ENCODE measurements at places on chromosomes 16 and 17.

DNA sequence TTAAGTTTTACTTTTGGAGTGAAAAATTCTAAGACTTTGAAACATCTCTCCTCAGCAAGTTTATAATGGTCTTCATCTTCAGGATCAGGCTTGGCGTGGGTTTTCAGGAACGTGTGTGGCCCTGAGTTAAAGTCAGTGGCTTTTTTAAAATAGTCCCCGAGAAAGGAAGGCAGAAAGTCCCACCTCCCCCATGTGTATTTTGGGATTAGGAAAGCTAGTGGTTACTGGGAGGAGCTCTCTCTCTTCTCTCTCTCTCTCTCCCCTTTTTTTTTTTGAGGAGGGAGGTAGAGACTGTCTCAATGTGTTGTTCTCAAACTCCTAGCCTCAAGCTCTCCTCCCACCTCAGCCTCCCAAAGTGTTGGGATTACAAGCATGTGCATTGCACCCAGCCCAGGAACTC, 213.2 kb downstream of the IRX3 start:
- H3K27ac ChIP-seq, result no peak overlapping the region
- H3K36me3 ChIP-seq, result no peaks in the 10 kb centered on the region
- H3K4me1 ChIP-seq, result no peaks in the 10 kb centered on the region
- H3K4me3 ChIP-seq, result no peak overlapping the region

DNA sequence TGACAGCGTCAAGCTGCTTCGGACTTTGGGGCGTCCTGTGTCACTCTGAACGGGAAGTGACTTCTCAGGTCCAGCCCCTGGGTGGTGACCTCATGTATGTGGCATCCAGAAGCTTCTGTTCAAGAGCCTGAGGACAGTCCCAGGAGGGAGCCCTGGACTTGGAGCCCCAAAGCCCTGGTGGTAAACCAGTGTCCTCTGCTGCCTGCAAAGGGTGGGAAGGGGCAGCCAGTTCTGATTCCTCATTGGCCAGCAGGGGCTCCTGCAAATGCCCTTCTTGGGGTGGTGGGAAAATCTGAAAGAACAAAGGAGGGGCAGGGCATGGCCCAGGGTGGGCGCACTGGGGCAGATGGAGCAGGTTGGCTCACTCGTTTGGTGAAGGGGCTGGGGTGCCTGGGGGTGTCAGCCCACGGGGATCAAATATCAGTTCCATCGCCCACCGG, 1.6 kb downstream of the OSGIN1 start:
- 0 out of 2 replicates have a peak, but pooled peaks cover 2% of the 10 kb centered on the region for H3K4me1 ChIP-seq
- DNase-seq, result no peak
- H3K4me3 ChIP-seq, result peak overlapping the region; percentile 65
- no peaks in the 10 kb centered on the region for H3K27me3 ChIP-seq
- no peak overlapping the region for H3K27ac ChIP-seq
- H3K36me3 ChIP-seq, result no peaks in the 10 kb centered on the region

DNA sequence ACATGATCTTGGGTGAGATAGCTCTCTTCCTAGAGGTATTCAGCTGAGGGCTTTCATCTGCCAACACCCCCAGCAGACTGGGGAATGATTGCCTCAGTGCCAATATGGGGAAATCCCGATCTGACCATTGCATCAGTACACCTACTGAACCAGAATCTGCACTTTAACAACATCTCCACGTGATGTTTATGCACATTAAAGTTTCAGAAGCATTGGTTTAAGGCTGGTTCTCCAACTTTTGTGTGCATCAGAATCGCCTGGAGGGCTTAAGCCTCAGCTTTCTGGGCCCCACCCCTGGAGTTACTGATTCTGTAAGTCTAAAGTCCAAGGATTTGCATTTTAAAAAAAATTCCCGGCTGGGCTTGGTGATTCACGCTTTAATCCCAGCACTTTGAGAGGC, 123.6 kb upstream of the MED13 start:
- no peaks in the 10 kb centered on the region for H3K27me3 ChIP-seq
- H3K4me3 ChIP-seq, result no peak overlapping the region
- DNase-seq, result no peak
- no peaks in the 10 kb centered on the region for H3K36me3 ChIP-seq

- H3K4me1 ChIP-seq, result peaks cover 18% of the 10 kb centered on the region
- no peak for DNase-seq
- peaks cover 29% of the 10 kb centered on the region for H3K27me3 ChIP-seq
- no peak overlapping the region for H3K4me3 ChIP-seq
Observed at GRCh38 chr17:41739661-41740352, 5.4 kb upstream of the HAP1 start.

DNA sequence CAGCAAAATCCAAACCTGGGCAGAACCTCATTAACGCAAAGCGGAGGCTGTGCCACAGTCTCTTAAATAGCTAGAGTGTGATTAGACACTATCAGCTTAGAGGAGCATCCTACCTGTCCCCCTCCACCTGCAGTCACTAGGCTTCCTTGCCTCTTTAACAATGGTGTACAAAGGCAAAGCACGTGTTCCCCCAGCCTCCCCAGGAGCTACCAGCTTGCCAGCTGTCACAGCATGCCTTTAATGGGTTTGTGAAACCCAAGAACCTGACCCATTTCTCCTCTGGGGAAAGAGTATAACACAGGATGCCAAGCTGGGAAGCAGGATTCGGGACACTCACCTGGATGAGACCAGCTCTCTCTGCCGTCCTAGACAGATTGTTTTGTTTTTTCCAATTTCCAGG, 37.2 kb upstream of the TBX2 start:
- H3K4me1 ChIP-seq, result no peaks in the 10 kb centered on the region
- no peak for DNase-seq
- H3K27me3 ChIP-seq, result no peaks in the 10 kb centered on the region

DNA sequence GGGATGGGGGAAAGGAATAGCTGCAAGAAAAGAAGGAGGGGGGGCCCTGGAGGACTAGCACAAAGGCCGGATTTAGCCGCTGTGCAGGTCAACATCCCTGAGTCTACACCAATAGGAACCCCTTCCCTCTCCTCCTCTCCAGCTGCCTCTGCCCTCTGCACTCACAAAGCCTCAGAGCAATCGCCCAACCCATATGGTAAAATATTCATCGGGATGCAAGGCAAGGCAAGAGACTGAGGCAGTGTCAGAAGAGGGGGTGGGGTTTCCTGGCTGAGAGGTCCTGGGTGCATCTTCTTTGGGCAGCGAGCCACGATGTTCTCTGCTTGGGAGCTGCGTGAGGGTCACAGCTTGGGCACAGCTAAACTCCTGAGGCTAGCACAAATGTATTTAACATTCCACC, 115.5 kb upstream of the NLRP1 start:
- no peaks in the 10 kb centered on the region for H3K36me3 ChIP-seq
- no peaks in the 10 kb centered on the region for H3K27me3 ChIP-seq
- H3K4me3 ChIP-seq, result no peak overlapping the region
- H3K4me1 ChIP-seq, result no peaks in the 10 kb centered on the region
- H3K27ac ChIP-seq, result no peak overlapping the region

DNA sequence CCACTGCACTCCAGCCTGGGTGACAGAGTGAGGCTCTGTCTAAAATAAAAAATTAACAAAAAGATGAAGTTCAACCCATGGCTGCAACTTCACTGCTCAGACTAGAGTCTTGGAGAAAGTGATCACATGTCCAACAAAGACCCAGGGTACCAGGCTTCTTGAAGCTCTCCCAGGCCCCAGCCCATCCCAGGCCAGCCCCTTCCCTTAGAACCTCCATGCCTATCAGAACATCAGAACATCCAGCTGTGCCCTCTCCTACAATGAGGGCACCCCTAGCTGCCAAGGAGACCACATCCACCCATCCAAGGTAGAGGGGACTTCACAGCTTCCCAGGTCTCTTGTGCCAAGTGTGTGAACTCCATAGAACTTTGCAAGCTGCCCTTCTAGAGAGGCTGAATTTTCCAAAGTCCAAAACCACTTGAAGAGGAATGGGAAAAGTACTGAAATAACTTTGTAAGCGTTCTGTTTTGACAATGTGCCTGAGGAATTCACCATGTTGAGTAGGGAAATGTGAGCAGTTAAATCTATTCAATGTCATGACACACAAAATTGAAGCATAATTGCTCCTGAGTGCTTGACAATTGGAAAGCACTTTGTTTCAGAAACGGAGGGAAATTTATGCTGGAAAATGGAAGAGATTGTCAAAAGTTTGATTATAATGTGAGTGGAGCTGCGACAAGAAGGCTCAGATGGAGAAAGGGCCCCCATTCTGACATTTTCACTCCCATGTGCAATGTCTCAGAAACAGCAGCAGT, 230.4 kb downstream of the ZNF423 start:
- no peak overlapping the region for H3K27ac ChIP-seq
- no peaks in the 10 kb centered on the region for H3K4me1 ChIP-seq
- H3K4me3 ChIP-seq, result no peak overlapping the region

GRCh38 chr17:2194889-2195335, 108.7 kb downstream of the SMG6 start:
- DNase-seq, result no peak
- no peak overlapping the region for H3K27ac ChIP-seq
- 0 out of 2 replicates have a peak, but pooled peaks cover 6% of the 10 kb centered on the region for H3K4me1 ChIP-seq
- H3K4me3 ChIP-seq, result no peak overlapping the region
- no peaks in the 10 kb centered on the region for H3K36me3 ChIP-seq
- H3K27me3 ChIP-seq, result no peaks in the 10 kb centered on the region

DNA sequence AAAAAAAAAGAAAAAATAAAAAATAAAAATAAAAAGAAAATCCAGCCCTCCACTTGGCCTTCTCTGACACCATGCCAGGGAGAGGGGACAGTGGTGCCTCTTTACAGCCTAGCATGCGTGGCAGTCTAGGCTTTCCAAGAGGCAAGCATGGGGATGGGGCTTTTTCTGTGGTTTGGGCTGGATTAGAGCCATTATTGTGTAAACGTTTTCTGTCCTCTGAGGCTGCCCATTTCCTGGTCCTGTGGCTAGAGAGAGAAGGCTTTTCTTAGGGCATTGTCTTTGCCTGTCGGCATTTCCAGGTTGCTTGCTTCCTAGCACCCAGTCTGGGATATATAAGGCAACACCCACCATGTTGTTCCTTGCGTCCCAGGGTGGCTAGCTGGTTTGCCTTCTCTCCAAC, 2.7 kb upstream of the DHRS7B start:
- no peak overlapping the region for H3K4me3 ChIP-seq
- H3K27me3 ChIP-seq, result no peaks in the 10 kb centered on the region
- no peaks in the 10 kb centered on the region for H3K36me3 ChIP-seq

DNA sequence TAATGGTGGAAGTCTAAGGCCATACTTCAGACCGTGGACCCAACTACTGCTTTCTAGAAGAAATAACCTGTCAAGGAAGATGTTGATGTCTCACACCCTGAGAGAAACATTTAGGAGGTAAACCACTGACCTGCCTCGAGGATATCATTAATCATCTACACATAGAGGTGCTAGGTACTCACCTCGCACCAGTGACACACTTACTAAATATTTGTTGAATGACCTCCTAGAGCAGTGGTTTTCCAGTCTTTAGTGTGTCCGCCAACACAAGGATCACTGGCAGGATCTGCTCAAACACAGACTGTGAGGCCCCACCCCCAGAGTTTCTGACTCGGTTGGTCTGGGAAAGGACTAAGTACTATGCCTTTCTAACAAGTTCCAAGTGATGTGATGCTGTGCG, 197.4 kb upstream of the CACNG5 start:
- H3K27ac ChIP-seq, result no peak overlapping the region
- H3K36me3 ChIP-seq, result no peaks in the 10 kb centered on the region
- H3K4me3 ChIP-seq, result no peak overlapping the region
- H3K27me3 ChIP-seq, result no peaks in the 10 kb centered on the region
- DNase-seq, result no peak

DNA sequence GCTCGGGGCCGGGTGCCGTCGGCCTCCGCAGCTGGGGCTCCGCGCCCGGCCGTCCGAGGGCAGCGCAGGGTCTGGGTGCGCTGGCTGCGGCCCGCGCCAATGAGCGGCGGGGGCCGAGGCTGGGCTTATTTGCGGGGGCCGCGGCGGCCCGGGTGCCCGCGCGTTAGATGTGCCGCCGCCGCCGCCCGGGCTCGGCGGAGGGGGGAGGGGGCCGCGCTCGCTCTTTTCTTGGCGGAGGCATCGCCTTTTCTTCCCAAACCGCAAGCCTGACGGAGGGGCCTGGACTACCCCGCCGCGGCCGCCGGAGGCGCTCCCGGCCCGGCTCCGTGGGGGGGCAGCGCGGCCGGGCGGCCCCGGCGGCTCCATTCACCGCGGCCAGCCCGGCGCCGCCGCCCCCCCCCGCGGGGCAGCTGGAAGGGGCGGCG, at the start of gene NOTUM:
Gene NOTUM, minus strand, starts transcription at position 101 of the 425 bp plus-strand sequence. CDS start 278 bp downstream, outside the sequence.
- no peaks in the 10 kb centered on the region for H3K4me1 ChIP-seq
- H3K4me3 ChIP-seq, result no peak within 1 kb of the TSS
- no peaks in the 10 kb centered on the region for H3K36me3 ChIP-seq
- peaks cover 77% of the 10 kb centered on the region for H3K27me3 ChIP-seq

DNA sequence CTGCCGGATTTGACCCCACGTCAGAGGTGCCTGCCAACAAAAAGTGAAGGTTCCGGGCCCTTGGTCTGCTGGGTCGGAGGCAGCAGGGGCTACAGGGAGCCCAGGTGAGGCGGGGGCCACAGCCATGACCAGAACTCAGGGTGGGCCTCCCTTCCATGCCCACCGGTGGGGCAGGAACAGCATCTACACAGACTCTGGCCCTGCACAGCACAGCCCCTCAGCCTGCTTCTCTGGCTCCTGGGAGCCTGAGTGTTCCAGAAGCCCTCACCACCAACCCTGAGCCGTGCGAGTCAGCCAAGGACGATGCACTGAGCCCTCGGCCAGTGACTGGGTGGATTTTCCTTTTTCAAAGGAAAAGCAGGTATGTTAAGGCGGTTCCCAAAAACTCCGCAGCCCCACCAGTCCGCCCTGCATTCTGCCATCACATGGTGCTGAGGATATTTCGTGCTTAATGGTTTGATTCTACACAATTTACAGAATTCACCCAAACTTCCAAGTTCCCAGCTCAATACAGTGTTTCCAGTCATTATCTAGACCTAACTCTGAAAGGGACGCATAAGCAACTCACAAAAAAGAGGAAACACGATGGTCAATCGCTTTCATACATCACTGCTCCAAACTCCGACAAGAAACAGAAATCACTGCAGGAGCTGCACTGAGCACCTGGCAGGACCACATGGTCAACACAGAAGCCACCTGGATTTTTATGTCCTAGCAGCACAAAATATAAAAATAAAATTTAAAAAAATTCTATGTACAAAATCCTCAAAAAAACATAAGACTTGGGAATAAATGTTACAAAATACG, 19.4 kb upstream of the C16orf95 start:
- no peak for DNase-seq
- no peaks in the 10 kb centered on the region for H3K27me3 ChIP-seq
- H3K4me1 ChIP-seq, result no peaks in the 10 kb centered on the region
- no peak overlapping the region for H3K27ac ChIP-seq

GRCh38 chr17:49519781-49520180, 24.7 kb downstream of the NGFR start:
- peaks cover 14% of the 10 kb centered on the region for H3K4me1 ChIP-seq
- H3K4me3 ChIP-seq, result no peak overlapping the region
- no peaks in the 10 kb centered on the region for H3K36me3 ChIP-seq
- no peak for DNase-seq

All from MM.1S (cell line).